ENCODE measurements at places on chromosomes 7 and 10.

- no peak for DNase-seq
These were observed 826 bp downstream of the GIMAP7 start for GRCh38 chr7:150515248-150516147.

DNA sequence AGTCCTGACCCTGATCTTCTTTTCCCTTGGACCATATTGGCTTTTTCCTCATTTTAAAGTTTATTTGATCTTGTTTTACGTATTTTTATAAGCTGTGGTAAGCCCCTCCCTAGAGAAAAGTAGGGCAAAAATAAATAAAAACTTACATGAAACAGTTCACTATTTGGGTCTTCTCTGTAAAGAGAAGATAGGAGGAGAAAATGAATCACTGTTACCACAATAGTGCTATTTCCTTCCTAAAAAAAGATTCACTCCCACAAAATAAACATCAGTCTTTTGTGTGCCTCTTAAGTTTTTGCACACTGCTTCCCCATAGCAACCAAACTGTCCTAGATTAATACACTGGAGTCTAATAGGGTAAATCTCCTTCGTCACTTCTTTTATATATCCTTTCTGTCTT lies 1.4 kb upstream of the SVIL start:
- DNase-seq: no peak

- DNase-seq: no peak
These were observed 36.4 kb downstream of the IFT22 start for GRCh38 chr7:101285171-101285570.

- no peak for DNase-seq
These were observed 35.4 kb downstream of the TRIL start for GRCh38 chr7:28922624-28923331.

DNA sequence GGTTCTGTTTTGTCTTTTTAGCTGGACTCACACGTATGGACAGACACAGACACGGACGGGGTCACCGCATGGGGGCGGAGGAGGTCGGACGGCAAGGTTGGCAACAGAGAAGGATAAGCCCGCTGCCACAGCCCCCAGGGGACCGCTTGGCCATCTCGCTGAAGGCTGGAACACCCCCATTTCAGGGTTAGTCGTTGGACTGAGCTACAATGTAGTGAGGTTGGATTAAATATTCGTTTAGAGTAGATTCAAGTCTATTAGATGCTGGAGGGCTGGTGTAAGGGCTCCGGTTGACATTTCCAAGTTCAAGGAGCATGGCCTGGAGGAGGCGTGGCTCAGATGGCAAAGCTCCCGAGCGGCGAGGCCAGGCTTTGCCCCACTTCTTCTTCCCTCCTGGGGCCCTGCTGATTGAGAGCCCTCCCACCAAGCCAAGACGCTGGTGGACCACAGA lies 35.2 kb downstream of the PPIF start:
- DNase-seq: peak; percentile 92

- no peak for DNase-seq
These were observed 13.1 kb upstream of the HABP2 start for GRCh38 chr10:113539789-113540188.

- no peak for DNase-seq
These were observed 132.3 kb downstream of the HGF start for GRCh38 chr7:81637534-81637933.

GRCh38 chr7:134724606-134725005 lies 54.8 kb upstream of the CALD1 start:
- no peak for DNase-seq

GRCh38 chr7:151126491-151127137 lies 40.3 kb downstream of the AGAP3 start:
- DNase-seq: no peak

- DNase-seq: no peak
These were observed 324.5 kb downstream of the PHF14 start for GRCh38 chr7:11298220-11298619.

DNA sequence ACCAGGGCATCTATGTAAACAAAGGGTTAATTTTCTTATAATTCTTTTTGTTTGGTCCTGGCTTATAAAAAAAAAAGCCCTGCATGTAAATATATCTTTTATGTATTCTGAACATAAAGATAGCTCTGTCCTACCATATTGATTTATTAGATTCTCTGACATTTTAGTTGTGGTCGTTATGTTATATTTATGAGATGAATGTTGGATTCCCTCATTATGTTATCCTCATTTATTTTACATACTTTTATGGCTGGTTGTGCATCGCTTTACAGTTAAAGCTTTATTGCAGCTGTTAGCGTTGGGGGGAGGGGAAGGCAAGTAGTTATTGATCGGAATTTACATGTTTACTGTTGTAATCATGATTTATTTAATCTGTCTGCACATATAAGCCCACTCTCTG lies 431.5 kb downstream of the LRMDA start:
- no peak for DNase-seq

- no peak for DNase-seq
These were observed 655 bp downstream of the LMTK2 start for GRCh38 chr7:98107313-98107721.

DNA sequence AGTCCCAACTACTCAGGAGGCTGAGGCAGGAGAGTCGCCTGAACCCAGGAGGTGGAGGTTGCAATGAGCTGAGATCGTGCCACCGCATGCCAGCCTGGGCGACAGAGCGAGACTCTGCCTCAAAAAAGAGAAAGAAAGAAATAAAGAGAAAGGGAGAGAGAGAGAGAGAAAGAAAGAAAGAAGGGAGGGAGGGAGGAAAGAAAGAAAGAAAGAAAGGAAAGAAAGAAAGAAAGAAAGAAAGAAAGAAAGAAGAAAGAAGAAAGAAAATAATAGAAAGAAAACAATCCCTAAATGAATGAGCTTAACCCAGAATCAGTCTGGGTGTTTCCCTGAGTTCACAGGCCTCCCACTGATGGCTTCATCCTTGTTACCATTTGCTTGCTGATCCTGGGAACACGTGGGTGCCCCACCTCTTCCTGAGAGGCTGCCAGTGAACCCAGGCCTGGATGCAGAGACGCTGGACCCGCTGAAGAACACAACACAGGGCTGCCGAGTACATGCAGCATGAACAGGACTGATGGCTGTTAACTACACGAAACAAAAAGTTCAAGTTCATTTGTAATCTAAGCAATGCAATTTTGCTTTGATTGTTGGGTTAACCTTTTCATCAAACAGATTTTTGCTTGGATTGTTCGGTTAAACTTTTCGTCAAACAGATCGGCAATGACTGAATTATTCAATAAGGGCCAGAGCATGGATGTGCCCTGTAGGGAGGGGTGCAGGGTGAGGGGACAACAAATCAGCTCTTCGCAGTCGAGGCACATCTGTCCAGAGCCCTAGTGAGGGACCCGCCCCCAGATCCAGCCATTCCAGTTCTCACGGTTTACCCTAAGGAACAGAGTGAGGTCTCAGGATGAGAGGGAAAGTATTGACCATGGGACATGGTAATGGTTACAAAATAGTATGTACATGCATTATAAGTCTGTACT lies 11.5 kb downstream of the NPFFR1 start:
- no peak for DNase-seq

DNA sequence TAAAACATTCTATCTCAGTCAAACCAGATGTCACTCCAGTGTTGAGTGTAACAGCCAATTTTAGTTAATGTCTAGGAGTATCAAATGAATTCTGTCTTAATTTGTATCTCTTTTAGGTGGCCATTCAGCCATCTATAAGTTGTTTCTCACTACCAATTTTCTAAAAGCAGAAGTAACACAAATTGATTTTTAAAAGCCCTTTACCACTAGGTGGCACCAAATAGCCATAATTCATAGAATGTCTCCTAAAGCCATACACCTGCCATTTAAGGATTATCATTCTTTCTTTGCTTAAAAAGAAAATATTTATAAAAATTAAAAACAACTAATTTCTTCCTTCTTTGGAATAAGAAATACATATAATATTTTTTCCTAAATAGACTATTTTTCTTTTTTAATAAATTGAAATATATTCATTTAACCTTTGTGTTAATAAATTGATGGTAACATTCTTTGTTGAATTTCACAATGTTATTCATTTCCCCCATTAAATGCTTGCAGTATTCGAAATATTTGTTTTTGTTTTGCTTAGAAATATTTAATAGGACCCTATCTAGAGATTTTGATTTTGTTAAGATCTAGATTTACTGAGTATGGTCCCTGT lies 107.8 kb upstream of the PPP1R3A start:
- no peak for DNase-seq

- DNase-seq: no peak
These were observed 76.8 kb upstream of the RPA3 start for GRCh38 chr7:7795203-7795602.

- no peak for DNase-seq
These were observed 324.8 kb downstream of the DNAJB6 start for GRCh38 chr7:157661611-157661975.

GRCh38 chr10:49257626-49258349 lies 41.2 kb upstream of the C10orf71 start:
- peak; percentile 74 for DNase-seq

GRCh38 chr10:124971276-124971675 lies 29.4 kb downstream of the ZRANB1 start:
- DNase-seq: no peak

DNA sequence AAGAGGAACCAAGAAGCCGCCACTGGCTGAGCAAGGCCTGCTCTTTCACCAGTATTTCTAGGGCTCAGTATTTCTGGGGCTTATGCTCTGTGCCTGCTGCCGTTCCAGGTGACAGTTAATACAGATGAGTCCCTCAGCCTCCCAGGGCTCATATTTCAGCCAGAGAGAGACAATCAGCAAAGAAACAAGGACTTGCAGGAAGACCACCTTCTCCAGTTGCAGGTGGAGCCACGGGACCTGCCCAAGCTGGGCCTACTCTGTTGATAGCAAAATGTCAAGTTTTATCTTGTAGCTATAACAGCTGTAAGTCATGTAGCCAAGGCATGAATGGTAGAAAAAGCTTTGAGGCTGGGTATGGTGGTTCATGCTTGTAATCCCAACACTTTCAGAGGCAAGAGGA lies 42.7 kb downstream of the NPTX2 start:
- DNase-seq: no peak

DNA sequence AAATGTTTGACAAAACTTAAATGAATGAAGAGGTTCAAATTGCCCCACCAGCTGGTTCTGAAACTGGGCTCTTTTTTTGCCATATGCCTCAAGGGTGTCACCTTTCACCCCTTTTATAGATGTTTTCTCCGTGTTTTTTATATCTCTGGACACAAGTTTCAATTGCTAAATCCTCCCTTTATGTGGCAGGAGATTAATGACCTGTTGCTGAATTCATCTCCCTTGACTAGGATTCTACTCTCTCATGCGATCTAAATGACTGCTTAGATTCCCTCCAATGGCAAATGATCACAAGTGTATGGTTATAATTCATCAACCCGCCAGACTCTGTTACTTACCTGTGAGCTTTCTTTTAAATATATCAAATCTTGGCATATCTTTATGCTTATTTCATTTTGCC lies 677.0 kb upstream of the POT1 start:
- no peak for DNase-seq

GRCh38 chr10:7558036-7558435 lies 108.7 kb downstream of the ITIH5 start:
- no peak for DNase-seq

- DNase-seq: no peak
These were observed 124.2 kb downstream of the ARHGAP22 start for GRCh38 chr10:48480397-48481374.

DNA sequence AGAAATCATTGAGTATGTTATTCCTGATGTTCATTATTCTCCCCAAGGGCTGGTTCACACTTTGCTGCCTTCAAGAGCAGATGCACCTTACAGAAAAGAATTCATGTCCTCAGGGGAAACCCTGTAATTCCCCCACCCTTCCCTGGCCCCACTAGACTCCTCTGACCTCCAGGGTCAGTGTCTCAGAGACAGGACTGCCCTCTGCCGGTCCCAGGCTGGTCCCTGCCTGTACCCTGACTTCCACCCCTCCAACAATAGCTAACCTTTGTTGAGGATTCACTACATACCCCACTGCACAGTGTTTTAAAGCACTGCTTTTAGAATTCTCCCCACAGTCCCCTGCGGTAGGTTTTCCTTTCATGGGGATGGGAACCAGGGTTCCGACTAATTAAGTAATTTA lies 4.4 kb upstream of the SEPHS1 start:
- no peak for DNase-seq

DNA sequence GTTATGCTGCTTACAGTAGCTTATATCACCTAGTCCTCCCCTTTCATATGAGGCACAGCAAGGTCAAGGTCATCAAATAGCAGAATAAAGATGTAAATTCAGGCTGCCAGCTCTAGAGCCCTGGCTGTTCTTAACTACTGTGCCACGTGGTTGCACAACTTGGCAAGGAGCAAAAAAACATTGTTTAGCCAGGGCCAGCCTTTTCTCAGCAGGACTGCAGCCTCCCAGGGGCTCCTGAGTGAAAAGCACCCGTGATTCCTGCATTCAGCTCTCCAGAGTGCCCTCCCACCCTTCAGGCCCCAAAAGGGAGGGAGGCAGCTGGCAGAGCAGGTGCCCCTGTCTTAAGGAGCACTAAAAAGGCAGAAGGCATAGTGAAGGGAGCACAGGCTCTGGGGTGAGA lies 31.8 kb upstream of the TM9SF3 start:
- no peak for DNase-seq

DNA sequence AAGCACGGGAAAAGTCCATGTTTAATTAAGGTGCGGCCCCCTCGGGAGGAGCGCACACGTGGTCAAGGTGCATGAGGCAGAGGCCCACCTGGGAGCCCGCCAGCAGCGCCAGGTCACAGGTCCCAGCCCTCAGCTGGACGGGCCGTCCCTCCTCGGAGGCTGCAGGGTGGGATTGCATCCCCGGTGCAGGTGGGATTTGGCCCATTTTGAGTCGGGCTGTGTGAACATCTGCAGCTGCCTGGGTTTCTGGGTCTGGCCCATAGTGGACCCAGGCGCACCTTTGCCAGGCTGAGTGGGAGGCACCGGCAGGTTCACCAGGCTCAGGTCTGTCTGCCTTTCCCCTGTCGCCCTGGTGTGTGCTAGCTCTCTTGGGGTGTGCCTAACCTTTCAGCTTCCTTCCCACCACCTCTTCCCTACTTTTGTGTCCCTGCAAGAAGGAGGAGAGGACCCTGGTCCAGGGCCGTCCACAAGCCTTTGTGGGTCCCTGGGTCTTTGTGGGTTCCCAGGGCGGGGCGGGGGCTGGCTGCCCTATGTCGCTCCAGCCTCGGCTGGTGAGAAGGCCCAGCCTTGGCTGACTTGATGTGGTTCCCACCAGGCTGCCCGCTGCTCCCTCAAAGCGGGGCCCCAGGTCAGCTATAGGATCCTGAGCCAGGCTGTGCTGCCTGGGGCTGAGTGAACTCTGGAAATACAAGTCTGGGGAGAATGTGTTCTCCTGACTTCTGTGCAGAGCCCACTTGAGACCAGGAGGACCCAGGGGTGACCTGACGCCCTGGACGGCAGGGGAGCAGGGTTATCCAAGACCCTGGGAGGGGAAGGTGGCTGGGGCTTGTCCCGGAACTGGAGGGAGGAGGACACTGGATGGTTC lies 186.7 kb upstream of the SHH start:
- no peak for DNase-seq

Data from esophagus muscularis mucosa (tissue), 4 donors.